Mammary epithelial cell (primary cell): ENCODE measurements at places on chromosomes 13 and 19. TPM values are rescaled to one million over a fixed set of nuclear protein-coding genes. Genes with fewer than 3 reads are reported as not detected.

DNA sequence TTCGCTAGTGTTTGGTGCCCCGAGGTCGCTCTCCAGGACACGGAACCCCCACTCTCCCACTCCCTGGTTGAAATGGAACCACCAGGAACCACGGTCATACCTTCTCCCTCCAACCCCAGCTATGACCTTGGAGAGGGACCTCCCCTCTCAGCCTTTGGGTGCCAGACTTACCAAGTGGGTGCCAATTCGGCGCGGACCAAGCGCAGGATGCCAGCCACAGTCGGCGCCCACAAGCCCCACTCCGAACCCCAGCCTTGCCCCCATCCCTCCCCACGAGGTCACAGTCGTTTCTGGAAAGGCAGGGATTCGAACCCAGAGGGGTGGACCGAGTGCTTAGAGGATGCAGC is 910 bp downstream of the PDE4C start:
- no peak for DNase-seq

DNA sequence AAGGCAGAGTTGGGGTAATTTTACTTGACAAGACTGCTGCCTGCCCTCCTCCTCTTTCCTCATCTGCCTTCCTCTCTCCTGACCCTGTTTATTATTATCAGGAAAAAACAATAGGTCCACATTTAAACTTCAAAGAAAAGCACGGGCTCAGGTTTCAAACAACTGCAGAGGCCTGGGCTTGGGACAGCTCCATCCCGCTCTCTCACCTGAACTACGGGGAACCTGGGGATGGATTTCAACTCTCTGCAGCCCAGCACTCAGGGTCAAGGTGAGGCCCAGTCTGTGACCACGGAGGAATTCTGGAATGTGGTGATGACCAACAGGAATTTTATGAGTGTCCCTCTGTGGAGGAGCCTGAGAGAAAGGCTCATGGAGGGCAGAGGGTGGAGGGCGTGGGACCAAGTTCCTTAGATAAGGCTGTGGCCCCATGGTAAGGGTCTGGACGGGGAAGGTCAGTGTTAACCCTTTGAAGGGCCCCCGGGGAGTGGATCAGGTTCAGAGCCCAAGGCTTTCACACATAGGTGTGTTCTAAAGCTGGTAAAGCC is 220.8 kb upstream of the MAB21L1 start:
- DNase-seq: no peak

DNA sequence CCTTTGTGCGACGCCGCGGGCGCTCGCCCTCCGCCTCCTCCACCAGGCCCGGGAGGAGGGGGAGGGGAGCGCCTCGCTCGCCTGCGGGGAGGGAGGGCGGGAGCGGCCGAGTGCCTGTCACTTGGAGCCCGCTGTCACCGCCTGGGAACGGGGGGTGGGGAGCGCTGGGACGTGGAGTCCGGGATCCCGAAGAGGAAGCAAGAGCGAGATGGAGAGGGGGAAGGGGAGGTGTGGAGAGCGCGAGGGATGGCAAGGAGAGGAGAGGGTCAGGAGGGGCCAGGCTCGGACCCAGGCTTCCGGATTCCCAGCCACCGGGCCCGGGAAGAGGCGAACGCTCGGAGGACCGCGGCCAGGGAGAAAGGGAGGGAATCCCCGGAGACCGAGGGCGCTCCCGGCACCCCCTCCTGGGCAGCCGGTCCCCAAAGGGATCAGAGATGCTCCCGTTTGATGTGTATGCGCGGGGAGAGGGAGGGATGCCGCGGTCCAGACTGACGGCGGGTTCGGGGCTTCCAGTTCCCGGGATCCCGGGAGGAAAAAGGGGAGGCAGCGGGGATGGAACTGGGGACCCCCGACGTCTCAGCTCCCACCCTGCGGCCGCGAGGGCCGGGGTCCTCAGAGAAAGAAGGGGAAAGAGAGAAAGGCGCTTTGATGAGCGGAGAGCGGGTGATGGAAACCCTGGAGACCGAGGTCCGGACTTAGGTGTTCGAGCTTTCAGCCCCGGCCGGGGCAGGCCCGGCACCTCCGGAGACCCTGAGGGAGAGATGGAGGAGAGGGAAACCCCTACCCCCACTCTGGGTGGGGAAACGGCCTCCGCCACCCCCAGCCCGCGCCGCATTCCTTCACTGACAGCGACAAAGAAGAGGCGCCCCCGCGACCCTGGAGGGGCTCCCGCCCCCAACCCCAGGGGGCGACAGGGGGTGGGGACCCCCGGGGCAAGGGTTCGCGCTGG is 4.7 kb upstream of the DPF1 start:
- DNase-seq: no peak

GRCh38 chr19:3788996-3789778 is 3.0 kb upstream of the MATK start:
- no peak for DNase-seq

DNA sequence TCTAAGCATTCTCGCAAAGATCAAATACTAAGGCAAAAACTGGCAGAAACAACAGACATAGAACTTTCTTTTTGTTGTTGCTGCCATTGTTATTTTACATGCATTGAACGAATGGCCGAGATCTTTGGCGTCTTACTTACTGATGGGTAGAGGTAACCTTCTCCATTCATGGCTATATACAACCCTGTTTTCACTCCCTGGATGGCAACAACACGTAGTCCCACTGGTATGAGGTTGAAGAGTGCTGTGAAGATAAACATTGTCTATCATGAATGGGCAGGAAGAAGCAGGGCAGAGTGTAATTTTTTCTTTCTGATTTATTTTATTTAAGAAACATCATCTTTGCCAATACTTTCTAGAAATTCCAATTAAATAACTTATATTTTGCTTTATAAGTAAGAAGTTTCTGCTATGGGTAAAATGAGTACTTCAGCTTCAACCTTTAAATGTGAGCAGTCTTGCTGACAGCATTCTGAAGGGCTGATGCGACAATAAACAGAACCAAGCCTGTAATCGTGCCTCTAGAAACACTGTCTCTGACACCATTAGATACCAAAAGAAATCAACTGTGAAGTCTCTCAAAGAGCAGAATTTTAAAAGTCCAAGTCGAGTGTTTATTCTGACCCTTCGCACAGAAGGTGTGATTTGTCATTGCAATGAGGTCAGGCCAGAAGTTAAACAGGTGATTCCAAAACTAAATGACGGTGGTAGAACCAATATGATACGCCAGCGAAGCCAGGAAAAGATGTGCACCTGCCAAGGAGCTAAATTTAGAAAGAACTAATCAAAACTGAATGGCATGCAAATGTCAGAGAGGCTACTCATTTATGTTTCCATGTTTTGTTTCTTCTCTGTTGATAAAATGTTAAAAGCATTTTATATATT is 416.4 kb downstream of the ITGBL1 start:
- DNase-seq: no peak

DNA sequence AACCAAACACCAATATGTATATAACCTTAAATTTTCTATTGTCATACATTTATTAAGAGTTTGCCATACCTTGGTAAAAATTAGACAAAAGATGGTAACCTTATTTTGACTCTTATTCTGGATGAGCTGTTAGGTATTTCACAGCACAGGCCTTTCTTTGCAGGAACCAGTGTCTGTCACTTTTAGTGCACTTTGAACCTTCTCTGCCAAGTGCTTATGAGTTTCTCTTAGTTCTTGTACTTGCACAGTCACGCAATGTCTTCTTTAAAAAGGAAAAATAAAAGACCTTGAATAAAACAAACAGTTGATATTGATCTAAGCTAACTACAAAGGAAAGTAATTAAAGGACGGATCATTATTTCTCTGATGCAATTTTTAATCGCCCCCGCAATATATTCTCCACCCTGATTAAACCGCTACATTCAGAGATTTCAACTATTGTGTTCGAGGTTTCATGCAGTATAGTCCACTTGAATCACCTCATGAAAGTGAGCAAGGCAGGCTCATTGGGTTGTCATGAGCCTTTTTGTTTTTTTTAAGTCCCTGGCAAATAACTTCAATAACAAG is 534.5 kb downstream of the KLF5 start:
- no peak for DNase-seq

GRCh38 chr19:2703691-2704216 is 1.3 kb upstream of the GNG7 start:
- DNase-seq: no peak

Gene ZNF227
- total RNA-seq: 11.1 and 13.3 TPM in 2 replicates
